ENCODE measurements at places on chromosomes 12 and 14. TPM values are rescaled to one million over a fixed set of nuclear protein-coding genes. Genes with fewer than 3 reads are reported as not detected.

- ATAC-seq: no peak
These were observed 7.9 kb downstream of the NTF3 start for GRCh38 chr12:5439788-5440300.

Gene SUPT16H
- 87.3 TPM for total RNA-seq

- ATAC-seq: no peak
These were observed 679.8 kb downstream of the NRXN3 start for GRCh38 chr14:78849952-78850351.

DNA sequence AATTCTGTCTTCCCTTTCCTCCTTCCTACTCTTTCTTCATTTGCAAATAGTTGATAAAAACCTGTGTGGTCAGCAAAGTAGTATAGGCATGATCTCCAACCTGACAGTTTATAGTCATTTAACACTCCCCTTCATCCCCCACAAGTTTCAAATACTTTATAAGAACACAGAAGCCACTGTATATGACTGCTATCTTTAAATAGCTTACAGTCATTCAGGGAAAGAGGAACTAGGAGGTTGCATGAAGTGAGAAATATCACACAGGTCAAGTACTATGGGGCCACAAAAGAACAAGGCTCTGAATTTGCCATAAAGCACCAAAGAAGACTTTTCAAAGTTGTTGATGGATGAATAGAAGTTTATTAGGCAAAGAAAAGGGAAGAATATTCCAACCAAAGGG lies 431.3 kb downstream of the NPAS3 start:
- no peak for ATAC-seq

DNA sequence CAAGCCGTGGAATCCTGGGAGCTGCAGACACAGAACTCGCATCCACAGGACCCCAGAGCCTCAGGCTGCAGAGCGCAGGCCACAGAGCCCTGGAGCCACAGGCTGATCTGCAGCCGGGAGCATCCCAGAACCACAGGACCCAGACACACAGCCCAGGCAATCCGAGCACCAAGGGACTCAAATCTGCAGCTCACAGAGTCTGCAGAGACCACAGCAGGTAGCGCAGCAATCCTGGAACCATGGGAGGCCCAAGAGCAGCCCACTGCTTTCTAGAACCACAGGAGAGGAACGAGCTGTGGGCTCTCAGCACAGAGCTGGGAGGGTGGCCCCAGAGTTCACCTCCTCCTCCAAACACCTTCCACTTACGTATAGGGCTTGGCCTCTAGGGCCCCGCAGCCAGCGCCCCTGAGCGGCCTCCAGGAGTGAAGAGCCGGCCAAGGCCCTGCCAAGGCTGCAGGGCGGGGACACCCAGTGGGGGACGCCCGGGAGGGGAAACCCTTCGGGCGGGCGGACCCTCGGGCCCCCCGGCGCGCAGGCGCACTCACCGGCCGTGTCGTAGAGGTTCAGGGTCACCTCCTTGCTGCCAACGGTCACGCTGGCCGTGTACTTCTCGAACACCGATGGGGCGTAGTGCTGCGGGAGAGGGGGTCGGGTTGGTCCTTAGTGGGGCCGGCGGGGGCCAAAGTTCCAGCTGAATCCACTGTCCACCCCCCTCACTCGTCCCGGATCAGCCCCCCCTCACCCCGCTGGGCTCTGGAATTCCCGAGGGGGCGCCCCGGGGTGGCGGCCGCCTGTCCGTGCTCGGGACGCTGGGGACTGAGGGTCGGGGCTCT lies 665 bp downstream of the RHOF start:
- no peak for ATAC-seq

DNA sequence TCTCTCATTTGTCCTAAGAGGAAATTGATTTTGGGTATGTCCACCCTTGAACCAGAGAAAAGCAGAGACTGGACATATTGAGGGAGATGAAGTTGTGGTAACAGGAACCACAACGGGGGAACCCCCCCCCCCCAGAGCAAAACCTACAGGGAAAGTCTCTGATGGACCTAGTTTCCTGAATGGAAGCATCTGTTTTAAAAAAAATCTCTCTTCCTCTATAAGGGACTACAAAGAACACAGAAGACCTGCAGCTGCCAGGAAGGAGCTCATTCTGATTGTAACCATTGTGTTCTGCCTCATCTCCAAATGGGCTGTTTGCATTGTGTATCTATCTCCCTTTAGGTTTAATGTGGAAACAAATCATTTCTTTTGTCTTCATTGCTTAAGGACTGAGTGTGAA lies 13.4 kb downstream of the C1S start:
- no peak for ATAC-seq

GRCh38 chr12:75155962-75156361 lies 53.7 kb downstream of the KCNC2 start:
- no peak for ATAC-seq

GRCh38 chr12:16281157-16281556 lies 3.7 kb upstream of the SLC15A5 start:
- ATAC-seq: peak; percentile 90

DNA sequence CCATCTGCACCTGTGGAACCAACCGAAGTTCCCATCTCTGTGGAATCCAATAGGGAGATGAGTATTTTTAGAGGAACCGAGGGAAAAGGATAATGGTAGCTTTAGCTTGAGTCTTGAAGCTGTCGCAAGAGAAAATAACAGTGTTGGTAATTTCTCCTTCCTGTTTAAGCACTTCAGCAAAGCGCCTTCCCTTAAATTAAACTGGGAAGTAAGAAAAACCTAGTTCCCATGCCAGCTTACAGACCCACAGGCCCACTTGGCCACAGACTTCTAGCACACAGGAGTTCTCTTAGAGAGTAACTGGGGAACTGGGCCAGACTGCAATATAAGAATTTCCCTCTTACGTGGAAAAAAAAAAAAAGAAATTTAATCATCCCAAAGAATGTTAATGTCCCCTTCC lies 223.8 kb downstream of the EFCAB11 start:
- no peak for ATAC-seq

GRCh38 chr12:64059685-64060084 lies 162.4 kb downstream of the KICS2 start:
- ATAC-seq: no peak

GRCh38 chr12:76303365-76303764 lies 44.9 kb downstream of the BBS10 start:
- no peak for ATAC-seq
